Colonic mucosa (tissue), 4 donors: ENCODE measurements at places on chromosomes 3 and 15. TPM values are rescaled to one million over a fixed set of nuclear protein-coding genes. Genes with fewer than 3 reads are reported as not detected.

GRCh38 chr3:42756681-42757213, 16.3 kb downstream of the CCDC13 start:
- DNase-seq, result no peak

DNA sequence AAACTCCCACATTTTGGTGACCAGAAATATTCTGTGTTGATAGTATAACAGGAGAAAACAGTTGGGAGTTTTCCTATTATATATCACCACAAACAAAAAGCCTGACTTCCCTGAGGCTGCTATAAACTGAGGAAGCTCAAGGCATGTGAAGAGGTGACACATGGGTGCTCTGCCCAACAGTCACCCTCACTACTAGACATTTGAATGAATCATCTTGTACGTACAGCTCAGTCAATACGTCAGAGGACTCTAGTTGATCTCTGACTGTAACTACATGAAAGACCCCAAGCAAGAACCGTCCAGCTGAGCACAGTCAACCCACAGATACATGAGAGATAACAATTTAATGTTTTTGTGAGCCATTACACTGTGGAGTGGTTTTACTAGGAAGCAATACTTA, 338.3 kb upstream of the ATP11B start:
- DNase-seq, result no peak

DNA sequence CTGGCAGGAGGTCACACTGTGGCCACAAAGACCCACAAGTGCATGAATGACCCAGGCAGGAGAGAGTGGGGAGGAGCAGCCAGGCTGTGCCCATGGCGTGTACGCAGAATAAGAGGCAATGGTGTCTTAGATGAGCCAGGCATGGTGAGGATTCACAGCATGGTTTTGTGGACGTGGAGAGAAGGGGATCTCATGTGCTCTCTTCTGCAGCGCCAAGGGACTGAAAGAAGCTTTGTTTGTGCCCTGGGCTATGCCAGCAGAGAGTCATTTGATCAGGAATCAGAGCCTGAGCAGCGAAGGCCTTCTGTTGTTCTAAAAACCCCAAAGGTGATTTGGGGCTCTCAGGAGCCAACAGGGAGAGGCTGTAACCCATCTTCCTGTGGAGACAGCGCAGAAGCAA, 18.7 kb upstream of the RPP14 start:
- DNase-seq, result no peak

- no peak for DNase-seq
These were observed 1.3 kb downstream of the RPL22L1 start for GRCh38 chr3:170868577-170869238.

DNA sequence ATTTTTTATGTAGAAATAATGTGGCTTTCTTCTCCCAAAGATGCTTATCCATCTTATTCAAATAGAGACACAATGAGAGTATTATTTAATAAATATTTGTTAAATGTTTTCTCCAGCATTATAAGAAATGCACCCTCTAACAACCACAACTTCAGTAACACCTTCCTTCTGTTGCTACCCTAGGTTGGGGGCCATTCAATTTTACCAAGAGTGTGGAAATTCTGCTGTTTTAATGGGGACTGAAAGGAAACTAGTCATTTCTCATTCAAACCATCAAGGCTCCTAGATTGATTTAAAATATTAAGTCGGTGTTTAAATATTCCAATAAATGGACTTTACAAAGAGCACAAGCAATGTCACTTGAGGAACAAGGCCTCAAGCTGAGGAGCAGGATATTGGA, 7.6 kb downstream of the ONECUT1 start:
- DNase-seq, result no peak

GRCh38 chr3:157464321-157464720, 27.7 kb downstream of the PTX3 start:
- no peak for DNase-seq

GRCh38 chr15:66089049-66089448, 164.5 kb downstream of the MEGF11 start:
- no peak for DNase-seq

DNA sequence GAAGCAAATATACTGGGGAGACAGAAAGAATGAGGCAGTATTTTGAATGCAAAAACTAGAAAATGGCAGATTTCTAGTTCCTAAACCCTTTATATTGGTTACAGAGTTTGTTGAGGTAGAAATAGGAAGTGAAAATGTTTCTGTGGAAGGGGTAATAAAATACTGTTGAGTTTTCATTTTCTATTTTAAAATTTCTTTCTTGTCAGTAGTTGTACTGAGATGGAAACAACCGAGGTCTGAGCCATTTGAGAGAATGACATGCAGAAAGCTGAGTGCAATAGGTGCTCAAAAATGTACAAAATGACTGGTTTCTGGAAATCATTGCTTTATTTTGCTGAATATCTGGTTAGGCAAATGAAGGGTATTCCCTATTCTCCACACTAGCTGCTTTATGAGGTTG, 361.4 kb downstream of the CHL1 start:
- DNase-seq, result no peak

GRCh38 chr3:146384786-146385185, 84.6 kb downstream of the PLSCR2 start:
- no peak for DNase-seq

DNA sequence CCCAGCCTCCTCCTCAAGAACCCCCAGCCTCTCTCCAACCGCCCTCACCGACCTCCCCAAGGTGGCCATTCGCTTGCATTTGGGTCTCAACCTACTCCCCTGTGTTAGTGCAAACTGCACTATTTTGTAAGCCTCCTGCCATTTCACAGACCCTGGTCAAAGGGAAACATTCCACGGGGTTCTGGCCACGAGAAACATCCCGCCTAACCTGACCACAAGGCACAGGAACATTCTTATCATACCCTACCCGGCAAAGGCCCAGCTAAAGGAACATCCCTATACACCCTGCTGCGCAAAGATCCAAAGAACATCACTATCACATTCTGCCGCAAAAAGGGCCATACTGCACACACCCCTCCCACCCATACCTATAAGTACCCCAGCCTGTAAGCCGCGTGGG, 22.9 kb downstream of the RPSA start:
- no peak for DNase-seq

DNA sequence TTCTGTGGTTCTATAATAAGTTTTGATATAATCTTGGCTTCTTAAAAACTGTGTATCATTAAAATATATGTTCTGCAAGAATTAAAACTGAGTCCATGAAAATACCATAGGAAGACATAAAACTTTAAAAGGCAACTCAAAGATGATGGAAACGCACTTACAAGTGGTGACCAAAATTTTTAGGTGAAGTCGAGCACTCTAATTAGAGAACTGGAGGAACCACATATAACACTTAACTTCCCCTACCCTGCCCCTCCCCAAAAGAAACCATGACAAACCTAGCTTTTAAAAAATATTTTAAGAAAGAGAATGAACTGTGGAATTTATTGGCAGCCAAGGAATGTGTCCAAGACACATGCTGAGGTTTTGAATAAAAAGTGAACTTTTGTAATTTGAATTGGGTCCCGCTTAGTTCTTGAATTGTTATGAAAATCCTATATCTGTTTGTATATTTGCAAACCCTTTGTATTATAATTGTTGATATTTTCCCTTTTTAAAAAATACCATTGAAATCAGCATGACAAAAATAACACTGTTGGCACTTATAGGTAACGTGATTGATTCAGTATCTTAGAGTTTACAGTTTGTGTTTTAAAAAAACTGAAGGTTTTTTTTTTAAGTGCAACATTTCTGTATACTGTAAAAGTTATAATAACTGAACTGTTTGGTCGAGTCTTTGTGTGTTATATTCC, 7.7 kb downstream of the NR2F2 start:
- DNase-seq, result peak; percentile 14

GRCh38 chr15:48898032-48898431, 20.1 kb downstream of the EID1 start:
- DNase-seq, result no peak

- no peak for DNase-seq
These were observed 36.9 kb upstream of the PIAS1 start for GRCh38 chr15:68017201-68017600.

GRCh38 chr15:52290329-52290728, 5.3 kb downstream of the MYO5C start:
- DNase-seq, result no peak

- no peak for DNase-seq
These were observed 187.6 kb downstream of the NLGN1 start for GRCh38 chr3:173584838-173585831.

DNA sequence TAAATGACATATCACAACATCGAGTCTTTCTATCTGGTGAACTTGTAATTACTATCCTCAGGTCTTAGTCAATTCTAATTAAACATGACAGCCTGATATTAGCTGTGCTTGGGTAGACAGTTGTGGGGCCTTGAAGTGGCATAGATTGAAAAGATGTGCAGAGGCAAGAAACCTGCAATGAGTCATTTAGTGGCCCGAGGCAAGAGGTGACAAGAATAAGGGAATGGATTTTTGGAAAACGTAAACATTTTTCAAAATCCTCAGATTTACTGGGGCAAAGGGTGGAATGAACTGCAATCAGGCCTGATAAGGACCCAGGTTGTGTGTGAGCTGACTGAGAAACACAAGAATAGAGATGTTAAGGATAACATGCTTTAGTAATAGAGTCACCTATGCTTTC, 29.5 kb upstream of the ULK4 start:
- no peak for DNase-seq

DNA sequence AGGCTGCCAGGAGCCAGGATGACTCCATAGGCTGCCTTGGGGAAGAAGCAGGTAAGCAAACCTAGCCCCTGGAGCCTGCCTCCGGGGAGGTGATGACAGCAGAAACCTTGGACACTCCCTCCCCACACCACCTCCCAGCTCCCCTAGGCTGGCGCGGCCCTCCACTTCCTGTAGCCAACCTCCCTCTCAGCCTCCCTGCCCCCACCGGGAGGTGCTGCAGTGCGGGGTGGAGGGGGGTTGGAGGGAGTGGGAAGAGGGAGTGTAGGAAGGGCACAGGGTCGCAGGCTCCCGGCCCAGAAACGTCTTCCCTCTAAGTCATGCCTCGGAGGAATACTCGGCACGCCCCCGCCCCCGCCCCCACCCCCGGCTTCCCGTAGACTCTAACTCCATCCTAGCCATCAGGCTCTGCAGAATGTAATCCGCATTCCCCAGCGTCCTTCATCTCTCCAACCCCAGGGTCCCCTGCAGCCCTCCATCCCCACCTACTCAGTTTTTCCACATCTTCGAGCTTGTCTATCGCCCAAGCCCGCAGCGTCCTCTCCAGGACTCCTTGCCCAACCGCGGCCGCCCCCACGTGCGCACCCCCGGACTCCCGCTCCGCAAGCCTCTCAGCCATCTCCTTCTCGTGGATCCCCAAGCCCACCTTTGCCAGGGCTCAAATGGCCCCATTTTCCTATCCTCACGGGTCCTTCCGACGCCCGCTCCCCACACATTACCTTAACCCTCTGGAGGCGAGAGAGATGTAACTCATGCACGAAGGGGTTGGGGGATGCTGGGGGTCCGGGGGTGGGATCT, 528 bp downstream of the LPCAT4 start:
- DNase-seq, result peak; percentile 91

DNA sequence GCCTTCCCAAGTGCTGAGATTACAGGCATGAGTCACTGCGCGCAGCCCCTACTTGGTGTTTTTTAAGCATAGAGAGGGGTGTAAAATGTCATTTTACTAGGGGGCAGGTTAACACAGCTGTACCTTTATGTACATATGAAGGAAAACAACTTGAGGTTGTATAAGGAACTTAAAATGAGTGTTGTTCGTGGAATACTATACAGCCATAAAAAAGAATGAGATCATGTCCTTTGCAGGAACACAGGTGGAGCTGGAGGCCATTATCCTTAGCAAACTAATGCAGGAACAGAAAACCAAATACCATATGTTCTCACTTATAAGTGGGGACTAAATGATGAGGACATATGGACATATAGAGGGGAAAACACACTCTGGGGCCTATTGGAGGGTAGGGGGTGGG, 256.2 kb upstream of the C2CD4B start:
- DNase-seq, result no peak

- DNase-seq, result no peak
These were observed 51.6 kb downstream of the SUCLG2 start for GRCh38 chr3:67602816-67603215.

DNA sequence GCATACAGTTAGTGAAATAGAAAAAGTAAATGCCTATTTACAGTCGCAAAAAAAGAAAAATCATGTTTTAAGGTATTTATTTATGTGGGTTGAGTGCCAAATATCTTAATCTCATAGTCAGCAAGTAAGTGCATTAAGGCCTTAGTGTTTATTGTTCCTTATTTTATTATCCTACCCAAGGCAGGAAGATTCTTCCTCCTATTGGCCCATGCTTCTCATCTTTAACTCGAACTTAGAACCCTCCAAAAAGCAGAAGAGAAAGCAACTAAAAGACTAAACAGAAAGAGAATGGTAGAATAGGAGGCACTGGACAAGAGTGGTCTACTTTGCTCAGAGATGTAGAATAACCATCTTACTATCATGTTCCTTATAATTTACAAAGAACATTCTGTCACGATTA, 7.5 kb downstream of the RFX7 start:
- no peak for DNase-seq

GRCh38 chr3:184011230-184011876, 6.3 kb downstream of the ABCC5 start:
- DNase-seq, result no peak

DNA sequence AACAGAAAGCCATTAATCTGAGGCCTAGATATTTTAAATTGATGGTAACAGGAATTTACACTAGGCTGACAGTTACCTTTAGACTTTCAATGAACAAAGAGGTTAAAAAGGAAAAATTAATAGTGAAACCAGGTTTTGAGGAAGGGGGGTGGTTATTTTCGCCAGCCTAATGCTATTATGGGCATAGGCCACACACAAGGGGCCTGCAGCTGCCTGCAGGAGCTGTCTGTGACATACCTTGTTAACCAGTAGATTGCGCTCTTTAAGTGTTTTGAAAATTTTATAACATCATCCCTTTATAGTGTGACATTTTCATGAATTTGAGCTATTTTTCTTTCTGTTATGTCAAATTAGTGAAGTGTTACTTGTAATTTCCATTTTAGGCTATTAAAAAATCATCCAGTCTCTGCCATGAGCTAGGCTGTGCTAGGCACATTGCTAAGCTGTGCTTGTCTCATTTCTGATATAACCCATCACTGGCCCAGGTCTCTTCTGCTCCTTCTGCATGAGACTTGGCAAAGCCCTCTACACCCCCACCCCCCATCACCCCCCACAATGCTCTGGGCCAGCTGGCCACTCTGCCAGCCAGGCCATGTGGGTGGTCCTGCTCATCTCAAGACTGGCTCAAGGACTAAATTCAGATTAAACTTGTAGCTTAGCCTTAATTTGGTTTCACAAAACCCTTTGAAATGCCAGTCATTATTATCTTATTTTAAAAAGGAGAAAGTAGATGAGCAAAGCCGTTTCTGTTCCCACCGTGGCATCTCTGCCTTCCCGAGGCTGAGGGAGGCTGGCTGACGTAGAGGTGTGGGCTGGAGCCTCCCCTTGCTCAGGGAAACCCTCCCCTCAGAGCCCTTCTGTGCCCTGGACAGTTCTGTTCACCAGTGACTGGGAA, 48.4 kb upstream of the SEC22A start:
- DNase-seq, result peak; percentile 10

GPR176 gene
- total RNA-seq, result 2.2 TPM

SNTN gene
- total RNA-seq, result not detected

EAF2 gene
- total RNA-seq, result 4.5 TPM

LYZL4 gene
- total RNA-seq, result not detected

LMAN1L gene
- total RNA-seq, result not detected

CAMKV gene
- 0.30 TPM for total RNA-seq

GMPS gene
- 62.9 TPM for total RNA-seq

FBN1 gene
- total RNA-seq, result 19.5 TPM

BRPF1 gene
- 13.6 TPM for total RNA-seq

CP gene
- 5.6 TPM for total RNA-seq

PHC3 gene
- total RNA-seq, result 36.4 TPM

TNNC1 gene
- total RNA-seq, result 1.1 TPM

KBTBD12 gene
- total RNA-seq, result 3.2 TPM

PAQR9 gene
- not detected for total RNA-seq

TMEM212 gene
- not detected for total RNA-seq
